Left renal pelvis (tissue), 4 donors: ENCODE measurements at places on chromosomes 11 and 22. TPM values are rescaled to one million over a fixed set of nuclear protein-coding genes. Genes with fewer than 3 reads are reported as not detected.

The CHADL gene
- 4.5 TPM for polyA plus RNA-seq

The CATSPER1 gene
- polyA plus RNA-seq, result not detected

The HBE1 gene
- 97.8 TPM for polyA plus RNA-seq

The KCTD14 gene
- polyA plus RNA-seq, result 4.8 TPM

The ELMOD1 gene
- 0.19 TPM for polyA plus RNA-seq

The MRGPRX4 gene
- not detected for polyA plus RNA-seq

The KCNJ4 gene
- polyA plus RNA-seq, result 0.31 TPM
